ENCODE measurements at places on chromosomes 4 and X.

DNA sequence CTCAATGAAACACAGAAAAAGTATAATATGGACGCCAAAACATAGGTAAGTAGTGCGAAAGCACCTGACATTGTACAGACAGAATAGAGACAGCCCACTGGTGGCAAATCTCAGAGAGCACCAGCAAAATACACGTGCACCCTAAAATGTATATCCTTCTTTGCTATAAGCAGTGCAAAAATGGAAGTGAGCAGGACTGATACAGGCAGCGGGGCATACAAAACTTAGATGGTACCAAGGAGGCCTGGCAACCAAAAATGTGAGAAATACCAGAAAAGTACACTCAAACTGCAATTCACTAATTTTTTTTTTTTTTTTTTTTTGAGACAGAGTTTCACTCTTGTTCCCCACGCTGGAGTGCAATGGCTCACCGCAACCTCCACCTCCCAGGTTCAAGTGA, 63.9 kb downstream of the EIF4E start:
- no peak for DNase-seq

GRCh38 chr4:57369446-57369845, 259.3 kb upstream of the IGFBP7 start:
- DNase-seq: no peak

GRCh38 chrX:47175588-47175980, 18.0 kb upstream of the UBA1 start:
- DNase-seq: no peak

- no peak for DNase-seq
Measured at GRCh38 chr4:55928846-55929245, 19.9 kb upstream of the CEP135 start.

- no peak for DNase-seq
Measured at GRCh38 chr4:26356081-26356501, 35.3 kb downstream of the RBPJ start.

- no peak for DNase-seq
Measured at GRCh38 chr4:142366769-142367181, 479.3 kb downstream of the INPP4B start.

- DNase-seq: no peak
Measured at GRCh38 chr4:119284876-119285780, 36.8 kb downstream of the FABP2 start.

DNA sequence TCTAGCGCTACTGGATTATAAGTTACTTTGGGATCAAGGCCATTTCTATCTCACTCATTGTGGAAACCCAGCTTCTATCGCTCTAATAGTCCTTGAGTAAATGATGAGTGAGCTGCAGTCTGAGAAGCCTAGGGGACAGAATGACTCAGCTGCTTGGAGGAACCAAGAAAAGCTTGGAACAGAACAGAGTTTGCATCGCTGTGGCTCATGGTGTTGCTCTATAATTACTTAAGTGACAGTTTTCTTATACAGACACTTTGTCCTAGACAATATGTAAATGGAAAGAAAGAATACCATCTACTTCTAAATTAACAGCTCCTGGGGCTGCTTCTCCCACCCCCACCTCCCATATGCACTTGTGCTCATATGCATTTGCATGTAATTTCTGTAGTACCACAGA, 156.9 kb downstream of the SLIT2 start:
- no peak for DNase-seq

- no peak for DNase-seq
Measured at GRCh38 chrX:153883163-153883843, 2.7 kb downstream of the L1CAM start.

DNA sequence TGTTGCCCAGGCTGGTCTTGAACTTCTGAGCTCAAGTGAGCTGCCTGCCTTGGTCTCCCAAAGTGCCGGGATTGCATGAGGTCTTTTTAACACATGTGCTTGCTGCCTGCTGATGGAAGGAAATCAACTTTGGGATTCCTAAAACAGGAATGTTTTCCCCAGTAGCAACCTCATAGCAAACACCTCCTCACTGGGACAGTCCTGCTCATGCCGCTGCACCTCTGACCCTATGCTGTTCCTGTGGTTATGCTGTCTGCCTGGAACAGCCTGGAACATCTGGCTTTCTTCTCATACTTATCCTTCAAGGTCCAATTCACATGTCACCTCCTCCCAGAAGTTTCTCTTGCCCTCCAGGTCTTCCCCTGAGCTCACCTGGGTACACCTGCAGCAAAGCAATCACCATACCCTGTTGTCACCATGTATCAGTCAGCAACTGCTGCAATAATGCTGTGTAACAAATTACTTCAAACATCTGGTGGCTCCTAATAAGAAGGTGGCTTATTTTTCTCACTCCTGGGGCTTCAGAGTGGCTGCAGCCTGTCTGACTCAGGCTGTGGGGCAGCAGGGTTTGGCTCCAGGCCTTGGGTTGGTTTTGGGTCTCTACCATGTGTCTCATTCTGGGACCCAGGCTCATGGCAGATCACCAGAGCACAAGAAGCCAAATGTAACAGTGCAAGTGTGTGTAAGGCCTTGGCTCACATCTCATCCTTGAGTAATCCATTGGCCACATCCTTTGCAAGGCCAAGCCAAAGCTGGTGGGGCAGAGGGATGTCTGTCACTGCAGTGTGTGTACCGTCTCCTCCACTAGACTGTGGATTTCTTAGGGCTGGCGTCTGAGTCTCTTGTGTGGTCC, 59.4 kb upstream of the SORCS2 start:
- DNase-seq: no peak

DNA sequence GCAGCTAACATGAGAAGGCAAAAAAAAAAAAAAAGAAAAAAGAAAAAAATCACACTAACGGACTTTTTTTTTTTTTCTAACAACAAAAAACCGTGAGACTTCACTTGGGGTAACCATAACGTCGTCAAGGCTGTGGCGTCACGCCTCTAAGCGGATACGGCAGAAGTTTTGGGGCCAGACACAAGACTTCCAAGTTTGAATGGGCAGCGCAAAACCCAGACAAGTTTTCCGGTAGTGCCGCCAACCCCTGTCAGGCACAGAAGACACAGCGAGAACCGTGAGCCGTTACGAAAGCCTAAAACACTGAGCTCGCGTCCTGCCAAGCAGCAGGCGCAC, 556 bp upstream of the SMARCA5 start:
- DNase-seq: no peak

DNA sequence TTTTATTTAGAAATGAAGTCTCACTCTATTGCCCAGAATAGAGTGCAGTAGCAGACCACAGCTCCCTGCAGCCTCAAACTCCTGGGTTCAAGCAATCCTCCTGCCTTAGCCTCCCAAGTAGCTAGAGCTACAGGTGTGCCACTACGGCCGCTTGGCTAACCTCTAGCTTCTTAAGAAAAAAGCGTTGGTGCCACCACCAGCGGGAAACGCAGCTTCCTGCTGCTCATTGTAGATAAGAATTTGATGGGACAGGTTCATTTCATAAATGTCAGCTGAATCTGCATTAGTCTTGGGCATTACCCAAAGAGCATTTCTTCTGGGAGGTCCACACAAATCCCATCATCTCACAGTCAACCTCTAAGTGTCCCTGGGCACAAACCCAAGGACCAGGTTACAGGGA, 33.2 kb upstream of the NAP1L5 start:
- no peak for DNase-seq

DNA sequence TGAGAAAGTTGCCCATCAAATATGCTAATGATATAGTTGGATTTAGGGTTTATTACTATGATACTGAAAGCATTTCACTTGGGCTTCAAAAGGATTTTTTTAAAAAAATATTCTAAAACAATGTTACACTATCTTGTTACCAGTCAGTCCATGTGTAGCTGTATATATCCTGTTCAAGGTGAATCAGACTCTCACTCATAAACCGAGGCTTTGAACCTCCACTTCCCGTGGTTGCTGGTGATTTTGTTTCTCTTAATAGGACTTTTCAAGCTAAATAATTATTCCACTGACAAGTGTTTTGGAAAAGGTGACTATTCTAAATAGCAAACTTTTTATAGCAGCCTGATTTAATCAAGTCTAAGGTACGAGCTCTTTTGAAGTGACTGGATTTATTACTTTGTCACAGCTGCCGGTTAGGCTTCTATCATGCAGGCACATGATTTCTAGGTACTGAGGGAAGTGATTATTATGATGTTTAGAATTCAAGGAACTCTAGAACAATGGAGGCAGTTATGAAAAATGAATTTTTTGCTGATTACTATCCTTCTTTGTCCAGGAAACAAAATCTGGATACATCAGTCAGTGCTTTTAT, 287.7 kb downstream of the KCTD8 start:
- DNase-seq: no peak

DNA sequence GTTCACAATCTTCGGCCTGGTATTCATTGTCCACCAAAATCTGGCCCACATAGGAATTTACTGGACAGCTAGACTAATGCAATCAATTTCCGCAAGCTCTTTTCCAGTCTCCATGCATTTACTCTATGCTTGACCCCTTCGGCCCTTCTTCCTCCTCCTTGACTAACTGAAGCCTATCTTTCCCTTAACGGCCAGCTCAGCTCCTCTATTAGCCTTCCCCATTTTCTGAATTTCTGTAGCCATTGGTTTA, 1.2 kb upstream of the PHKA2 start:
- no peak for DNase-seq

- DNase-seq: no peak
Measured at GRCh38 chr4:109994415-109994827, 81.7 kb downstream of the EGF start.

DNA sequence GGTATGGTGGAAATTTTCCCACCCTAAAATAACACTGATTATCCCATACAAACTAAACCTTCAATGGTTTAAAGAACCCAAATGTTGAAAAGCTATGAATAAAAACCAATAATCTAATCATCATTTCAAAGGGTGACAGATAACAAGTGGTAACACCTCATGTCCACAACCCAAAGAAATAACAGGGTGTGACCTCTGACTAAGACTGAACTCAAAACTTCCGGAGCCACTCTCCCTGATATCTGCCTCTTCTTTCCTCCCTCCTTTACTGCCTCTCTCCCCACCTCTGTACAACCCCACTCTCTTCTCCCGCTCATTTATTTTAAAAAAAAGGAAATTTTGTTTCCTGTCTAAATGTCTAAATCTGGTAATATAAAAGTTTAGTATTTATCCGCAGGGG, 11.5 kb downstream of the FBXW7 start:
- no peak for DNase-seq

DNA sequence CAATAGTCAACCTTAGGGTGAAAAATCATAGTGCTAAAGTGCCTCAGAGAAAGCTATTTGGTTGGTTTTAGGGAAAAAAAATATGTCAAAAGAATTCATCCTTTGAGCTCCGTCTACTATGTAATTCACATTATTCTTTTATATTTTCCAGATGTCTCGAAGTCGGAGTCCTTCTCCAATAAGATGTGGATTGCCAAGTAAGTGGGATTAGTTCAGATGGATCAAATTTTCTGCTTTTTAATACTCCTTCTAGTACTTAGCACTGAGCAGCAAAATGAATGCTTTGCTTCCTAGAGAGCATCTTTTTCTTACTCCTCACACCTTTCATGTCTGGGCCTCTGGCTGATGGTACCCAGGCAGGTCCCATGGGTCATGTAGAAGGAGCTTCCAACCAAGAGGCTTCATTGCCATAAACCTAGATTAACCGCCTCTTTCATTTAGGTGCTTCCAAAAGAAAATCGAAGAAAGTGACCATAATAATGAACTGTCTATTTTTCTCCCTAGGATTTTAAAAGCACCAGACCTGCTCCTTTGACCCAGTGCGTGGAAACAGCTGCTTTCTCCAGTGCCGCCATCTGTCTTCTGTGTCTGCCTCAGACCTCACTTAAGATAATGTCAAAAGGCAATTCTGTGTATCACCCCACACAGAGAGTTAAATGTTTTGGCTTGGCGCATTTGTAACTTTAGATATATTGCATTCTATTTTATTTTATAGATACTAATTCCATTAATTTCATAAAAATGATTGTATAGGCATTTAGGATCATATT, 43.5 kb downstream of the SPATA18 start:
- DNase-seq: no peak

- no peak for DNase-seq
Measured at GRCh38 chr4:41374490-41374889, 117.8 kb downstream of the UCHL1 start.

DNA sequence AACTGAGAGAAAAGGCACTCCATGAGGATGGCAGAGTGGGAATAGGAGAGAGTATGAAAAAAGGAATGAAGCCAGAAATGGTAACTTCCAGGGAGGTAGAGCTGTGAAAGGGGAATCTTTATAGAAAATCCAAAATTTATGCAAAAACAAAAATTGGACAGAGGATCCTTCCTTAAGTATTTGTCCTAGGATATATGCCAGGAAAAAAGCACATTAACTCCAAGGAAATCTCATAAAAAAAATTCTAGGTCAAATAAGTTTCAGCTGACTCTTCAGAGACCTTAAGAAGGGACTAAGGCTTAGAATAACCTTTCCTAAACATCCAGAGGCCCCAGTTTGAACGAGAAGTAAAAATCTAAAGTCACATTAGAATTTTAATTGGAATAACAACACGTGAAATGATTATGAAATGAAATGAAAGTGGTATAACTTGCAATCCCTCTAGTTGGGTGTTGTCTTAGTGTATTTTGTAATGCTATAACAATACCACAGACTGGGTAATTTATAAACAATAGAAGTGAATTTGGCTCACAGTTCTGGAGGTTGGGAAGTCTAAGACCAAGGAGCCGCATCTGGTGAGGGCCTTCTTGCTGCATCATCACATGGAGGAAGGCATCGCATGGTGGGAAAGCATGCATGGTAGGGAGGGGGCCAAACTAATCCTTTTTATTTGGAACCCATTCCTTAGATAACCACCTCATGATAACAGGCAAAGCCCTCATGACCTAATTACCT, 145.4 kb upstream of the RXFP1 start:
- DNase-seq: no peak

GRCh38 chr4:22910200-22910599, 217.5 kb downstream of the GBA3 start:
- no peak for DNase-seq

DNA sequence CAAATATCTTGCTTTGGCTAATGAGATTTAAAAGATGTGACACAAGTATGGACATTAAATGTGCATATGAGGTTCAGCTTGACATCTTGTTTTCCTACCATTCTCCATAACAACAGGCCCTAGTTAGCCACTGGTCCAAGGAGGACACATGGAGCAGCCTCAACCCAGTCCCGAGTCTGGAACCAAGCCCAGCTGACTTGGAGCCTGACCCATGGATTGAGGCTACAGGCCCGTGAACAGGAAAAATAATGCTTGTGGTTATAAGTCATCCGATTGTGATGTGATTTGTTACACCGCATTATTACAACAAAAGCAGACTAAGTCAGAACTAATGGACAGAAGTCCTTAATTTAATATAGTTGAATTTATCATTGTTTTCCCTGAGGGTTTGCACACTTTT, 123.2 kb upstream of the BANK1 start:
- no peak for DNase-seq

DNA sequence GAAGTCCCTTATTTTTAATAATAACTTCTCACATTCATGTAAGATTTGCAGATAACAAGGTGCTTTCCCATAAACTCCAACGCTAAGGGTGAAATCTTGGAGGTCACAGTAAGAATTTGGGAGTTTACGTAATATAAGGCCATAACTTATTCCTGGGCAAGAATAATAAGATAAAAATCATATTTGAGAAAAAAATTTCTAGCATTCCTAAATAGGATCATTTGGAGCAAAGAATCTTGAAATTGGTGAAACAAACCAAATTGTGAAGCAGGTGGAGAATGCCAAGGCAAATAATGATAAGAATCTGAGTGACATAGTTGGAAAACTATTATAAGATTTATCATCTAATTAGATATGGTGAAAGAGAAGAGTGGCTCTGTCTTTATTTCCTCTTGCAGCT, 50.4 kb upstream of the FGF16 start:
- no peak for DNase-seq

GRCh38 chrX:3166670-3167455, 125.6 kb downstream of the ARSF start:
- peak; percentile 12 for DNase-seq

- DNase-seq: no peak
Measured at GRCh38 chr4:97013711-97014110, 1129.6 kb downstream of the STPG2 start.

All from nephron progenitor cell (in vitro differentiated cells).